Fibroblast of skin of left quadriceps (primary cell): ENCODE measurements at places on chromosomes 6 and 20.

GRCh38 chr20:63255931-63256704 lies 1.9 kb upstream of the NKAIN4 start:
- no peak for DNase-seq

DNA sequence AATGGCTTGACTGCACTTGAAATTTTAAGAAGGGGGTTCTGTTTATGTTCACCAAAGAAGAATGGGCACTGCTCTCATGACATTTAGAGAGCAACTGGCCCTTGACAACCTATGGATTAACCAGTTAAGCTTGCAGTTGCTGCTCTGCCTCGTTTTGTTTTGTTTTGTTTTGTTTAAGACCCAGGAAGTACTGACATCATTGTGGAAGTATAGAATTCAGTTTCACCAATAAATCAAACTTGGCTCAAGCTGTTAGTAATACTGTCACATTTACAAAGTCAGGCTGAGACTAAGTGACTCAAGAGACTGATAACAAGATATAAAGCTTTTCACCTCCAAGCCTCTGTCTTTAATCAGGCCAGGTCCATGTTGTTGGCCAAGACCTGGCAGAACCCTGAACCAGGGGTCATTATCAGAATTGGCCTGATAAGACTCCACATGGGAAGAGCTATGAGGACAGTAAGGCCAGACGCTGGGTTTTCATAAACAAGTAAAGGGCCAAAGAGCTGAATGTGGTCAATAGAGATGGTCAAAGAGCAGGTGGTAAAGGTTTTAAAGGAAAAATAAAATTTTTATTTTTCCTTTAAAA lies 99.4 kb upstream of the VGLL2 start:
- DNase-seq, result no peak

DNA sequence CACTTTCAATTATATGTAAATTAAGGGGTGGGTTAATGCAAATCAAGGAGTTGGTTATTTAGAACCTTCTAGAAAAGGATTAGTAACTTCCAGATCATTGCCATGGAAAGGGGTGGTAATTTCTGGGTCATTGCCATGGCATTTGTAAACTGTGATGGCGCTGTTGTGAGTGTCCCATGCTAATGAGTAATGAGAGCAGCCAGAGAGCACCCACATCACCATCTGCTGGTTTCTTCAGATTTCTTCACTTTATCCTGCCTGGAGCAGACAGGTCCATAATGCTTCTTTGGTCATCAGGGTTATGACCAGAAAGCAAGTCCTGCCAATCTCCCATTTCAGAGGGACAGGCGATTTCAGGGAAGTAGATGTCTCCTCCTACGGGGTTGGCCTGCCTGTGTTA lies 311.3 kb upstream of the CNR1 start:
- no peak for DNase-seq

- DNase-seq, result no peak
These were observed 401.5 kb upstream of the ADGRB3 start for GRCh38 chr6:68233623-68234022.

DNA sequence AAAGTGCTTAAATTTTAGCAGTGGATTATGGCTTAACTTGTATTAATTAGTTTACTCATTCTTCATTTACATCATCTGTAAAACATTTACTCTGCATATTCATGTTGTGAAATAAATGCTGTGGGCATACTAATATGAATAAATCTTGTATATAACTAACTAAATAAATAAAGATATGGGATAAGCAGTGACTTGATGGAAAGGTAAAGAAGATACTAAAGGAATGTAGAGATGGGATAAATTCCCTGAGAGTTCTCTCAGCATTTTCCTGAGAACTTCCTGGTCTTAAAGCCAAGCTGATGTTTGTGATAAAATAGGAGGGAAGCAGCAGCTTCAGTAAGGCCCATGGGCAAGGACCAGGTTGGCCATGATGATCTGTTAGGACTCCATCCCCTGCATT lies 652.1 kb downstream of the RNF144B start:
- DNase-seq, result no peak

GRCh38 chr6:142839686-142840040 lies 105.3 kb downstream of the HIVEP2 start:
- DNase-seq, result no peak

DNA sequence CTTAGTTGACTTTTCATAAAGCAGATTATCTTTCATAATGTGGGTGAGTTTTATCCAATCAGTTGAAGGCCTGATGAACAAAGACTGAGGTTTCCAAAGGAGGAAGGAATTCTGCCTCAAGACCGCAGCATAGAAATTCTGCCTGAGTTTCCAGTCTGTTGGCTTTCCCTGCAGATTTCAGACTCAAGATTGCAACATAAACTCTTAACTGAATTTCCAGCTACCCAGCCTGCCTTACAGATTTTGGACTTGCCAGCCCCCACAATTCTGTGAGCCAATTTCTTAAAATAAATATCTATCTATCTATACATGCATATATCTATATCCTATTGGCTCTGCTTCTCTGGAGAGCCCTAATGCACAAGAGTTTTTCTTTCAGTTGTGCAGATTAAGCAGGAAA lies 57.3 kb upstream of the SMLR1 start:
- DNase-seq, result no peak

GRCh38 chr6:163420289-163420614 lies 5.7 kb downstream of the QKI start:
- DNase-seq, result no peak
